ENCODE measurements at places on chromosomes 11 and 22. TPM values are rescaled to one million over a fixed set of nuclear protein-coding genes. Genes with fewer than 3 reads are reported as not detected.

DNA sequence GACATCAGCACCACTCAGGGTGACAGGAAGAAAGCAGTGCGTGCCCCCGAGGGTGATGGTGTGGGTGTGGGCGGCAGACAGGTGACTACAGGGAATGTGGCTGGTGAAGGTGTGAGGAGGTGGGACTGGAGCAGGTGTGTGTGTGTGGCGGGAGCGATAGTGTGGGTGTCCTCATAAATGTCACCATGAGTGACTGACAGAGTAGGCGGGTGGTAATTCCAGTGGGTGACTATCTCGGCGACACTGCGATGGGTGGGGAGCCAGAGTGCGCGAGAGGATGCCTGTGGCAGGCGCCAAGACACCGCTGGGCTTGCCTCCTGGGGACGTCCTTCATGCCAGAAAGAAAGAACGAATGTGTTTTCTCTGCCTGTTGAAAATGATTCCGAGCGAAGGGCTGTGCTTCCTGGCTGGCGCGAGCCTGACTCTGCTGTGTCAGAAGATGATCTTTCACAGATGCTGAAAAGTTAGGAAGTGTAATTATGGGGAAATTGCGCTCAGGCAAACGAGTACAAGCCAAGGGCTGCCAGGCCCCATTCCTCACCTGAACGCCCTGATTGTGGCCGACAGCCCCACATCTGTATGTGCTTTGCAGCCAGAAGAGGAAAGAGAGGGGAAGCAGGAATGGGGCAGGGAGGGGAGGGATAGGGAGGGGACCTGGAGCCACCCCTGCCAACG lies 98.8 kb upstream of the CD82 start:
- no peak for DNase-seq

GRCh38 chr22:24894998-24895397 lies 51.5 kb downstream of the LHFPL7 start:
- DNase-seq = peak; percentile 71

DNA sequence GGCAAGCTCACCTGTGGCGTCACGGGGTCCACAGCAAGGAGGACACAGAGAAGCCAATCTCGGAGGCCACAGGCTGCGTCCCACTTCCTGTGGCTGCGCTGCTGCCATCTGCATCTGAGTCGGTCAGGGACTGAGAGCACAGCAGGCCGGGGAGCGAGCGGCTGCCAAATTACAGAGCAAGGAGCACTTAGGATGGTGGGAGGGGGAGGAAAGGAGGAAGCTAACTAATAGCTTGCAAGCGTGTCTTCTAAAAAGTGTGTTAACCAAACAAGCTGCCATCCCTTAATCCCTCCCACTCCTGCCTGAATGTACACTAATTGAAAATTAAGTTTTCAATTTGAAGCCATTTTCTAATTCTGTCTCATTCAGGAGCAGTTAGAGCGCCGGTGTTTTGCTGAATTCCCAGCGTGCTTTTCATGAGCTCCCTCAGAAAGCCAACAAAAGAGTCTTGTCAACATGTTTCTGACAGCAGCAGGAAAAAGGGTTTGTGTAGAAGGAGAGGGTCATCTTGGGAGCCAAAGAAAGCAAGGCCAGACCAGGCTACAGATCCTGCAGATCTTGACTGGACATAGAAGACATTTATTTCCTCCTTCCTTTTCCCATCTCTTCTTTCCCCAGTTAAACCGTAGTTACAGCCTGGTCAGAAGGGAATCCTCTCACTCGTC lies 42.4 kb upstream of the API5 start:
- no peak for DNase-seq

GRCh38 chr11:73162196-73162740 lies 20.1 kb upstream of the FCHSD2 start:
- DNase-seq = no peak

- peak; percentile 64 for DNase-seq
Measured at GRCh38 chr11:36564376-36565030, 3.3 kb upstream of the RAG1 start.

GRCh38 chr11:47541070-47541469 lies 11.9 kb downstream of the CELF1 start:
- no peak for DNase-seq

DNA sequence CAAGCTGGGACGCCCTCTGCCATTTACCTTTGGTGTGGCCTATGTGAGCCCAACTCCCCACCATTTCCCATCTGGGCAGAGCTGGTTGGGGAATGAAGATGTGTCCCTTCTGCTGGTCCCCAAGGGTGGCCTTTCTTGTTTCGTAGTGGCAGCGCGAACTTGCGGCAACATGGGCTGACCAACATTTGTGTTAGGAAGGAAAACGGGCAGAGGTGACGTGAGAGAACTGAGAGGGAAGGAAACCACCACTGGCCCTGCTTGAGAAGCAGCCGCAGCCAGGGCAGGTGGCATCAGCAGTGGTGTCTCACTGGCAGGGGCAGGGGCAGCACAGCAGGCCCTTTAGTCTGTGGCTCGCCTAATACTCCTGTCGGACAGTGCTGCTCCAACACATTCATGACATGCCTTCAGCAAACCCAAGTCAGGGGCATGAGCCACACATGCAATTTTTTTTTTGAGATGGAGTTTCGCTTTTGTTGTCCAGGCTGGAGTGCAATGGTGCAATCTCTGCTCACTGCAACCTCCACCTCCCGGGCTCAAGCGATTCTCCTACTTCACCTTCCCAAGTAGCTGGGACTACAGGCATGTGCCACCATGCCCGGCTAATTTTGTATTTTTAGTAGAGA lies 29.9 kb downstream of the LRRC74B start:
- DNase-seq = no peak

GRCh38 chr11:107707807-107708206 lies 4.0 kb downstream of the SLN start:
- peak; percentile 61 for DNase-seq

The MMP3 gene
- total RNA-seq = not detected

The POGLUT3 gene
- 11.7 TPM for total RNA-seq

The CARD18 gene
- total RNA-seq = not detected

The CARS1 gene
- total RNA-seq = 52.4 TPM

The CEND1 gene
- 0.60 TPM for total RNA-seq

The TEAD1 gene
- total RNA-seq = 170 TPM
